Stimulated activated CD4-positive, alpha-beta T cell treated with anti-CD3 and anti-CD28 coated beads, Interleukin-1b, Interleukin-23, amount 100 ng/mL, for 1 hour (primary cell): ENCODE measurements at places on chromosomes 2 and 18.

- DNase-seq = no peak
These were observed 151.8 kb downstream of the B3GNT2 start for GRCh38 chr2:62347563-62348270.

GRCh38 chr2:11437602-11438001 is 28.4 kb downstream of the E2F6 start:
- DNase-seq = no peak

GRCh38 chr18:58525517-58525916 is 103.4 kb downstream of the ALPK2 start:
- no peak for DNase-seq

DNA sequence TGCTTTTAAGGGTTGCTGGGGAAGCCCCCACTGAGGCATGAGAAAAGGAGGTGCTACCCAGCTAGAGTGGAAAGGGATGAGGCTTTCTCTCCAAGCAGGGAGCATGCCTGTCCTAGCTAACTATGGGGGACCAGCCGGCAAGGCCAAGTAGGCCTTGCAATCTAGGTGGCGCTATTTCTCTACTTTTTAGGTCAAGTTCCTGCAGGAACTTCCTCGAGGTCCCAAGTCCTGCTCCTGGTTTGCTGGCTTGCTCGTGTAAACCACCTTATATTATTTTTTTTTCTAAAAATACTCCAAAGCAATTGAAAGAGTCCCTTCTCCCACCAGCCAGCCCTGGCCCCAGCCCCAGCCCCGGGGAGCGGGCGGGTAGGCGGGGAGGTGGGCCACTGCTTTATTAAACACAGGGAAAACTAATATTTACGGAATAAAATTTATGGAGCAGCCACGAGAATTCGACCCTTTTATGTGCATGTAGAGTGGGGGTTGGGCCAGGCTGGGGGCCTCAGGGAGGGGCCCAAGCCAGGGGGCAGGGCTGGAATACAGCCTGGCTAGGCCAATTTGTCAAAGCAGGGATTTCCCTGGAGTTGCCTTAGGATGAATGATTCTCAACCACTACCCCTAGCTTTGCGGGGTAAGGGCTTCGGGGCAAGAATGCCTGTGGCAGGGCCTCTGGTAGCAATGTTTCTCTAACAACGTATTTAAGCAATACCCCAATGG is 12.8 kb upstream of the IHH start:
- DNase-seq = no peak

GRCh38 chr2:100986157-100986556 is 15.9 kb upstream of the RPL31 start:
- no peak for DNase-seq

DNA sequence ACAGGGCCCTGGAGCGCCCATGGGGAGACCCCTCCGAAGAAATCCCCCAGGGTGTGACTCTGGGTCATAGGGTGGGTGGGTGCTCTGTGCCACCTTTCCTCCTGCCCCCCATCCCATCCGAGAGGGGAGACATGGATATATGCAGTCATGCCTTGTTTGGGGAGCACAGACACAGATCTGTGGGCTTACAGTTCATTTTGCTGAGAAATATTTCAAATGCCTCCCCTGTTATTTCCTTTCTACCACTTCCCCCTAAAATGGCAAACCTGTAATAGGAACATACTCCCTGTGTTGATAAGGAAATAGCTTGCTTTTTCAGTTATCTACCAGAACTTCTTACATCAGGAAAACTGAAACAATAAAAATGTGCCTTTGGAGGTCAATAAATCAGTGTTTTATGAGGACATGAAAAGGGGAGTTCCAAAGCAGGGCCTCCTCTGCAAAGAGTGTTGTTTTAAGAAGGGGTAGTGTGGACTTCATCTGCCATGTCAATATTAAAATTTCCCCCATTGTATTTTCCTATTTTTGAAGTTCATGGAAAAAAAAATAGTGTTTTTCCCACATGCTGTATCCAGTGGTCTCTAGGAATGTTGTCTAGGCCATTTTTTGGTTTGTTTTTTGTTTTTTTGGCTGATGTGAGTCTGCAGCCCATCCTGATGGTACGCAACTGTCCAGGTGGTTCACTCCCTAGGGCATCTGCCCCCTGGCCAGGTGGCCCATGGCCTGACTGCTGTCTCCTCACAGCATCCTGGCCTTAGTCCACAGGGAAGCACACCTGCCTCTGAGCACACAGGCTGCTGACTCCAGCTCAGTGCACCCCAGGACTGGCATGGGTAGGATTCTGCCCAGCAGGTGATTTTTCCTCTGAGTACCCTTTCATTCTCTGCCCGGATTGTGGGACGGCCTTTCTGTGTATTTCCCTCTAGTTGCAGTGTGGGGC is 3.7 kb downstream of the TNFRSF11A start:
- DNase-seq = no peak

GRCh38 chr18:38932752-38933151 is 1367.2 kb upstream of the CELF4 start:
- no peak for DNase-seq

- DNase-seq = no peak
These were observed 293.9 kb upstream of the DCC start for GRCh38 chr18:52045946-52046675.

DNA sequence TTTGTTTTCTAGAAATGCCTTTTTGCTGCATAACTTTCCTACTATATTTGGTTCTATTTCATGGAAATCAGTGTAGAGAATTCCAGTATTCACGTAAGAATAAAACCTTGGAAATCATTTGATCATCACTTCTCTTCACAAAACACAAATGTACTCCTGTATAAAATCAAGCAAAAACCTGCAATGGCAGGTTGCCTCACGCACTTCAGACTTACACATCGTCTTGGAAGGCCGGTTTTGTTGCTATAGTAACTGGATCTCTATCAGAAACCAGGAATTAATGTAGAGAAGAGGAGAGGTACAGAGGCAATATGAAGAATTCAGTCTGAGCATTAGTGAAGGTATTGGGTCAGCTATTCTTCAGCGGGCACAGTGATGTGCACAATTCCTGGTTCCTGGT is 370.7 kb upstream of the CYRIA start:
- no peak for DNase-seq

DNA sequence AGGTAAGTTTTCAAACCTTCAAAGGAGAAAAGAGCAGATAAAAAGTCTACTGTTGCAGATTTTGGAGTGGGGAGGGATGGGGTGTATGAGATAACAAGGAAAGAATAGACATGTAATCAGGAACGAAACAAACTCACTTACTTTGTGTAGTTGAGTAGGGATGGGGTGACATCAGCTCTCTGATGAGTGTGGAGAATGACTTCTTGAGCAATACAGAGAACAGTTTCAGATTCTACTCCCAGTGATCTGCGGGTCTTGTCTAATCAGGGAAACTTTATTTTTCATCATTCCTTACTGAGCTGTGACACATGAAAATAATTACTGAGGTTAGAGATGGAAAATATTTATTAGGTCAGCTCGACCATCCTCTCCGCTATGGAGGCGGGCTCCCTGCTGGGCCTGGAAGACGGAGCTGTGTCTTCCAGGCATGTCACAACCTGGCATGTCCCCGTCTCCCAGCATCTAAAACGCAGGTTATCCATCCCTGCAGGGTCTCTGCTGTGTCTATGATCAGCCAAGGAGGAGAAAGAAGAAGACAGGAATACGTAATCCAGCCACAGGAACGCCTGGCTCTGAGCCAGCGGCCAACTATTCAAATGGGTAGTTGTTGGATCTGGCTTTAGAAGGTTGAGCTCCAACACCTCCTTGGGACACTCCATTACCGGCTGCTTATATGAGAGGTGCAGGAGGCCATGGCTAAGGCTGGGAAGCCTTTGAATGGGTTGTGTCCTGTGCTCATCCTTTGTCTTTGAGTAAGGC is 99.0 kb upstream of the SATB2 start:
- no peak for DNase-seq

DNA sequence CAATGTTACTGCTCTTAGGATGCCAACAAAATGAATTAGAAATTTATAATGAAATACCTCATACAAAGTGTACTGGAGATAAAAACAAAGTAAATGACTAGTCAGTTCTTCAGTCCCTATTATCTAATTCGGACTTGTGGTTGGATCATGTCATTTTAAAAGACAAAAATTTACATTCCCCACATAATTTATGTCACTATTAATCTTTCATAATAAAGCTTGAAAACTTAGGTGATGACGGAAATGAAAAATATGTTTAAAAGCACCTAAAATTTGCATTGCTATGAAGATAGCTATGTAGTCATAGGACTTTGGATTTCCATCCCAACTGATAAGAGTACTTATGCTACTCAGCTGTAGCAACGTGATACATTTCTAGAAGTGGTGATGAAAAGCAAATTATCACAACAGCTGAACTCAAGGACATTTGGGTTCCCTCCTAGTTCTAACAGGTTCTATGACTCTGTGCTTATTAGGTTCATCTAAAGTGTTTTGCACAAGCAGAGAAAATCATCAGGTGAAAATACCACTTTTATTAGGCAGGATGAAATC is 58.4 kb downstream of the LRPPRC start:
- no peak for DNase-seq

DNA sequence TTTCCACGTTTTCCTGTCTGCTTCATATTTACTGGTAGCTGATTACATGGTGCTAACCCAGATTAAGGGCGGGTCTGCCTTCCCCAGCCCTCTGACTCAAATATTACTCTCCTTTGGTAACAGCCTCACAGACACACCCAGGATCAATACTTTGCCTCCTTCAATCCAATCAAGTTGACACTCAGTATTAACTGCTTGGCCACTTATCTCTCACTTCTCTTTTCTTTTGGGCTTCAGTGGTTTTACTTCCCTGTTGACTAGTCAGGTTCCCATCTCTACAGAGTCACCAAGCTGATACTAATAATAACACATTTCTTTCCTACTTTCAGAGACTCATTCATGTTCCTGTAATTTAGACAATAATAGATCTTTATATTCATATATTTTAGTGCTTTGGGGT is 302.2 kb upstream of the MAP2 start:
- DNase-seq = no peak

DNA sequence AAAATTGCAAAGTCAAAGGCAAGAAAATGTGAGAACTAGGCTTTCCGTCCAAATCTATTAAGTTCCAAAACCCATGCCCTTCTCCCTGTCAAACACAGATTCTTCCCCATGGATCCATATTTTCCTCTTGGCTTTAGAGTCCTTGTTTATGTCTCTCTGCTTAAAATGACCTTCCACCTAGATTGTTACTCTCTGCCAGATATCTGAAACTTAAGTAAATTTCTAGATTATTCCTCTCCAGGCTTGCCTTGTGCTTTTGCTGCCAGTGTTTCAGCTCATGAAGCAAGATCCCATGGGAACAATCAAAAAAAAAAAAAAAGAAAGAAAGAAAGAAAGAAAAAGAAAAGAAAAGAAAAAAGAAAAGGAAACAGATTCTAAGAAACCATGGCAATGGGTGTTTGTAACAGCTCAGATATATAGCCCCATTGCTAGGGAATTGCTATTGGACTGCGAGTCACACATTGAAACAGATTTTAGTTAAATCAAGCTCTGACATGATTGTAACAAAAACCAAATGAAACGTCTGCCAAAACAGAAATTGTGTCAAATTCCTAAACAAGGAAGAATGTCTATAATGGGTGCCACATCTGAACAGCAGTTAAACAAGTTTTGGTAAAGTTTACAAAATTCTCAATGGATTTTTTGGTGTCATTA is 660.7 kb upstream of the CNTNAP5 start:
- DNase-seq = no peak

- no peak for DNase-seq
These were observed 135.5 kb downstream of the NAPG start for GRCh38 chr18:10661317-10661716.

- DNase-seq = no peak
These were observed 1.2 kb upstream of the MZT2A start for GRCh38 chr2:131493199-131493968.

DNA sequence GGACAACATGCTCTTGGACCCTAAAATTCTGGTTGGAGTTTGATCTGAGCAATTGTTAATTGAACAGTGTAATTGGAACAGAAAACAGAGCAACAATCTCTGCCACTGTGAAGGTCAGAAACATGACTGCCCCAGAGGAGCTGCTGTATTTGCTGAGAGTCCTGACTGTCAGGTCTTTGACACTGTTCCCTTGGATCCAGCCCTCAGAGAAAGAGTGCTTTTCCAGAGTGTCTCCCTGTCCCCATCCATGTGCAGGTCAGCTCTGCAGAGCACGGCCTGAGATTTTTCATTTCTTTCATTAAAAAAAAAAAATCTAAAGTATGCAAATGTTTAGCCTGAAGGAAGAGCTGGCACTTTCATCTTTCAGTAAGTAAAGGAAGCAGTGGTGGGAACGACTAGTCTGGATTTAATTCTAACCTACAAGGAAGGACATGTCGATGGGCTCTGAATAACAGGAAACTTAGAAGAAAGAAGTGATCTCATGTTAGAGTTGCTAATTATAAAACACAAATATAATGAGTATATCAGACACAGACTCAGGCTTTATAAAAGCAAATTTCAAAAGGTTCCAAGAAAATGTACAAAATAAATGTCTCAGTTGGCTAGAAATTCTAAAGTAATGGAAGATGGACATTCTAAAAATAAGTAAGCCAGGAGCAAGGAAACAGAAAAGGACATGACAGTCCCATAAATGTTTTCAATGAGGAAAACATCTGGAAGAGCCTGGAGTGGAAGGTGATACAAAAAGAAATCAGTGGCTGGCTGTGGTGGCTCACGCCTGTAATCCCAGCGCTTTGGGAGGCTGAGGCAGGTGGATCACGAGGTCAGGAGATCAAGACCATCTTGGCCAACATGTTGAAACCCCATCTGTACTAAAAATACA is 876.5 kb downstream of the EPHA4 start:
- no peak for DNase-seq

- no peak for DNase-seq
These were observed 2.7 kb downstream of the FHOD3 start for GRCh38 chr18:36300211-36300610.

GRCh38 chr2:79578952-79579351 is 66.1 kb downstream of the CTNNA2 start:
- DNase-seq = no peak

DNA sequence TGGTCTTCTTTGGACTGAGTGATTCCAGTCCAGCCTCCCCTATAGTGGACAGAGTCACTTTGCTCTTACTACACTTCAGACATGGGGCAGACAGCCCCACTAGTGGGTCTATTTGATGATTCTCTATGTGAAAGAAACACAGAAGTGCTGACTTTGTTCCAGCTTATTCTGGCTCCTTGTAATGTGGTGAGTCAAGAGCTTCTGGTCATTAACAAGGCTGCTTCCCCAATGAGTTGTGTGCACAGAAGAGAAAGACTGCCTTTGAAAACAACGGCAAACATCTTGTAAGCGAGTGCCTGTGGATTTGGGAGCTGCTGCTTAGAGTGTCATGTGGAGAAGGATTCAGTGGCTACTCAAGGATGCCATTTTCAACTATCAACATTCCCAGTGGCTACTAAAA is 39.1 kb downstream of the RMC1 start:
- no peak for DNase-seq
